ENCODE measurements at places on chromosomes 13 and 19.

DNA sequence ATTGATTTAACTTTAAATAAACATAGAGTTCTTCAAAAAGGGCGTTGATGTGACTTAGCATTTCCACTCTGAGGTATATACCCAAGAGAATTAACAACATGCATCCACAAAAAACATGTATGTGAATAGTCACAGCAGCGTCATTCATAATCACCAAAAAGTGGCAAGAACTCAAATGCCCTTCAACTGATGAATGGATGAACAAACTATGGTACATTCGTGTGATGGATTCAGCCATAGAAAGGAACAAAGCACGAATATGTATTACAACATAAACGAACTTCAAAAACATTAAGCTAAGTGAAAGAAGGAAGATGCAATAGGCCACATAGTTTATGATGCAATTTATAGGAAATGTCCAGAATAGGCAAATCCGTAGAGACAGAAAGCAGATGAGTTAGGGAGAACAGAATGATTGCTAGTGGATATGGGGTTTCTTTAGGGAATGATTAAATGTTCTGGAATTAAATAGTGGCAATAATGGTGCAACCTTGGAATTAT is 72.3 kb upstream of the UQCRFS1 start:
- no peak for DNase-seq

- no peak for DNase-seq
Observed at GRCh38 chr13:111302045-111302726, 18.3 kb upstream of the TEX29 start.

DNA sequence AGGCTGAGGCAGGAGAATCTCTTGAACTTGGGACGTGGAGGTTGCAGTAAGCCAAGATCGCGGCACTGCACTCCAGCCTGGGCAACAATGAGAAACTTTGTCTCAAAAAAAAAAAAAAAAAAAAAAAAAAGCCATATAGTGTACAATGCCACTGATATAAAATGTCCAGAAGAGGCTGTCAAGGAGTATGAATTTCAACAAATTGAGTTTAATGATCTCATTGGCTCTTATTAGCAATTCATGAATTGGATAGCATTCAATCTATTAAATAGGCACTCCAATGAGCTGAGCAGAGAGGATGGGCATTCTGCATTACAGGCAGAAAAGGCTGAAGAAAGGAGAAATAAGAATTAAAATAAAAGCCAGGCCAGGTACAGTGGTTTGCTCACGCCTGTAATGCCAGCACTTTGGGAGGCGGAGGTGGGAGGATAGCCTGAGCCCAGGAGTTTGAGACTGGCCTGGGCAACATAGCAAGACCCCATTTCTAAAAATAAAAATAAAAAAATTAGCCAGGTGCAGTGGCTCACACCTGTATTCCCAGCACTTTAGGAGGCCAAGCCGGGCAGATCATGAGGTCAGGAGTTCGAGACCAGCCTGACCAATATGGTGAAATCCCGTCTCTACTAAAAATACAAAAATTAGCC is 757 bp upstream of the LMNB2 start:
- no peak for DNase-seq

DNA sequence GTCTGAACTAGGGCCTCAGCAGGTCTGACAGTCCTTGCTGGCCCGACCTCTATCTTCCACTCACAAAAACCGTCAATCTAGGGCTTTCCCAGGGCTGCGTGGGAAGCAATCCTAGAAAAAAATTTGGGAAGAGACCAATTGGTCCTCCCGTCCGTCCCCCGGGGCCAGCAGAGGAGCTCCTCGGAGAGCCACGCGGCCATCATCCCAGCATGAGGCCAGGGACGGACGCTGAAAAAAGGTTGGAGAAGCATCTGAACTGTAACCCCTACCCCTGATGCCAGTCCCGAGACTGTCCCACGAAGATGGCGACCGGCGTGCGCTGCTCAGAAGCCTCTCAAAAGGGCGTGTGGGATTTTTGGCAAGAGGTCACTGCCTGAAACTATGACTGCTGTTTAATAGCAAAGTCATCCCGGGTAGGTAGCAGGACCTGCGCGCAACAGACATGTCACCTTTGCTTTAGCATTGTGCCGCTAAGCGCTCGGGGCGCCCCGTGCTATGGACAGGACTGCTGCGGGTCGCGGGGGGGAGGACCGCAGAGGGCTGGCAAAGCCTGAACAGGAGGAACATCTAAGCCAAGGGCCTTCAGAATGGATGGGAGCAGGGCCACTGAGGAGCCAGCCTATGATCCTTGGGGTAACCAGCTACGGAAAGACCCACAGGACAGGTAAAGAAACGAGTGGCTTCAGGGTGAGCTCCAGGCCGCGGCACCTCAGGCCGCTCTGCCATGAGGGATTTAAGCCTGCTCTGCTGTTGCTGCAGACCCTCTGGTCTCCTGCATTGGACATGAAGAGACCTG is 10.6 kb downstream of the AKAP8 start:
- no peak for DNase-seq

DNA sequence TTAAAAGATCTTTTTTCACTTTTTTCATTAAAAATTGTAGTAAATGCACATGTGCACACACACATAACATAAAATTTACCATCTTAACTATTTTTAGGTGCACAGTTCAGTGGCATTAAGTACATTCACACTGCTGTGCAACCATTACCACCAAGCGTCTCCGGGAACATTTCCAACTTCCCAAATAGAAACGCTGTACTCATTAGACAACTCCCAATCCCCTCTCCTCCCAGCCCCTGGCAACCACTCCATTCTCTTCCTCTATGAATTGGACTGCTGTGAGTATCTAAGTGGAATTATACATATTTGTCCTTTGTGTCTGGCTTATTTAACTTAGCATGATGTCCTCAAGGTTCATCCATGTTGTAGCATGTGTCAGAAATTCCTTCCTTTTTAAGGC is 11.6 kb downstream of the GJB2 start:
- peak; percentile 67 for DNase-seq

GRCh38 chr13:36450534-36450933 is 18.2 kb downstream of the CCNA1 start:
- DNase-seq, result no peak

Measured in NCI-H2081 (cell line).